Mesothelial cell of epicardium (in vitro differentiated cells): ENCODE measurements at places on chromosomes 2 and 18. TPM values are rescaled to one million over a fixed set of nuclear protein-coding genes. Genes with fewer than 3 reads are reported as not detected.

- no peaks in the 10 kb centered on the region for H3K4me1 ChIP-seq
- H3K27ac ChIP-seq = no peak overlapping the region
- H3K27me3 ChIP-seq = no peaks in the 10 kb centered on the region
- H3K4me3 ChIP-seq = no peak overlapping the region
- H3K36me3 ChIP-seq = no peaks in the 10 kb centered on the region
- DNase-seq = no peak
Observed at GRCh38 chr2:134386310-134386709, 132.4 kb downstream of the MGAT5 start.

DNA sequence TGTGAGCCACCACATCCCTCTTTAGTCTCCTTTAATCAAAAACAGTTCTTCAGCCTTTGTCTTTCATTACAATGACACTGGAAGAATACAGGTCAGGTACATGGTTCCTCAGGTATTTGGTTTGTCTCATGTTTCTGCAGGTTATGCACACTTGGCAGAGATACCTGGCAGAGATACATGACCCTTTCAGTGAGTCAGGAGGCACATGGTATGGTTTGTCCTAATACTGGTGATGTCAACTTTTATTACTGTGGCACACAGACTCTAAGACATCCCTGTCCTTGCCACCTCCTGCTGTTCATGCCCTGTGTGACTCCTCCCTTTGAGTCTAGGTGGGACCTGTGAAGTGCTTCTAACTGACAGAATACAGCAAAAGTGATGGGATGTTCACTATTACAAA lies 58.4 kb downstream of the SPIRE1 start:
- no peak for DNase-seq
- no peaks in the 10 kb centered on the region for H3K36me3 ChIP-seq
- peaks cover 19% of the 10 kb centered on the region for H3K4me1 ChIP-seq
- H3K27ac ChIP-seq = peak overlapping the region; percentile 16
- H3K4me3 ChIP-seq = no peak overlapping the region

- peak overlapping the region; percentile 68 for H3K27ac ChIP-seq
- H3K36me3 ChIP-seq = peaks cover 16% of the 10 kb centered on the region
- H3K4me3 ChIP-seq = no peak overlapping the region
- no peak for DNase-seq
- H3K27me3 ChIP-seq = no peaks in the 10 kb centered on the region
- peaks cover 43% of the 10 kb centered on the region for H3K4me1 ChIP-seq
Observed at GRCh38 chr2:196277002-196277401, 105.6 kb upstream of the STK17B start.

C1QL2 gene
- total RNA-seq = not detected in 3 replicates

PSTPIP2 gene
- total RNA-seq = 10.6 to 12.7 TPM (median 11.8 TPM) in 3 replicates

DNA sequence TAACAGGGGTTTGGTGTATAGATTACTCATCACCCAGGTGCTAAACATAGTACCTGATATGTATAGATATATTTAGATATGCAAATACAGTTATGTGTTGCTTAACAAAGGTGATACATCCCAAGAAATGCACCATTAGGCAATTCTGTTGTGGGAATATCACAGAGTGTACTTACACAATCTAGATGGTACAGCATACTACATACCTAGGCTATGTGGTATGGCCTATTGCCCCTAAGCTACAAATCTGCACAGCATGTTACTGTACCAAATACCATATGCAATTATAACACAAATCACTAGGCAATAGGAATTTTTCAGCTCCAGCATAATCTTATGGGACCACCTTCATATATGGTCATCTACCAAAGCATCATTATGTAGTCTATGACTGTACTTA lies 43.5 kb upstream of the NPAS2 start:
- DNase-seq = no peak
- no peaks in the 10 kb centered on the region for H3K4me1 ChIP-seq
- H3K4me3 ChIP-seq = no peak overlapping the region

SERPINB3 gene
- total RNA-seq = not detected in 3 replicates

SCLY gene
- total RNA-seq = 19.9 to 21.5 TPM (median 20.4 TPM) in 3 replicates

GRCh38 chr2:196640031-196640548 lies 575 bp downstream of the CCDC150 start:
- H3K27me3 ChIP-seq = no peaks in the 10 kb centered on the region
- peaks cover 13% of the 10 kb centered on the region for H3K4me1 ChIP-seq
- no peak for DNase-seq
- H3K27ac ChIP-seq = peak overlapping the region; percentile 94
- peak overlapping the region; percentile 92 for H3K4me3 ChIP-seq
- no peaks in the 10 kb centered on the region for H3K36me3 ChIP-seq

DNA sequence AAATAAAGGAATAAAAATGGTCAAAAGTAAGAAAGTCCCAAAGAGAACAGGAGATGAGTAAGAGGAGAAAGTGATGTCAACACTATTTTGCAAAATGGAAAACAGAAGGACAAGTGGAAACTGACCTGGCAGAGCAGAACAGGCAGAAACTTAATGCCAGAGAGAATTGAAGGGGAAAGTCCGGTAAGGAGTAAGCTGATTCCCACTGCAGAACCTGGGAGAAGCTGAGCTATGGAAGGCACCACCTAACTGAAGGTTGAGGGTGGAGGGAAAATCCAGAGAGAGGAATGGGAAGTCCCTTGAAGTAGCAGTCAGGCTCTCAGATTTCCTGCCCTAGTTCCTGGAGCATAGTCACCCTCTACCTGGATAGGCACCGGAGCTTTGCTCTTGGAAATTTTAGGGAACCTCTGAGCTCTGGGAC lies 59.8 kb downstream of the MOGAT1 start:
- no peak for DNase-seq
- H3K4me3 ChIP-seq = no peak overlapping the region
- H3K27me3 ChIP-seq = no peaks in the 10 kb centered on the region
- H3K27ac ChIP-seq = no peak overlapping the region
- no peaks in the 10 kb centered on the region for H3K36me3 ChIP-seq

DNA sequence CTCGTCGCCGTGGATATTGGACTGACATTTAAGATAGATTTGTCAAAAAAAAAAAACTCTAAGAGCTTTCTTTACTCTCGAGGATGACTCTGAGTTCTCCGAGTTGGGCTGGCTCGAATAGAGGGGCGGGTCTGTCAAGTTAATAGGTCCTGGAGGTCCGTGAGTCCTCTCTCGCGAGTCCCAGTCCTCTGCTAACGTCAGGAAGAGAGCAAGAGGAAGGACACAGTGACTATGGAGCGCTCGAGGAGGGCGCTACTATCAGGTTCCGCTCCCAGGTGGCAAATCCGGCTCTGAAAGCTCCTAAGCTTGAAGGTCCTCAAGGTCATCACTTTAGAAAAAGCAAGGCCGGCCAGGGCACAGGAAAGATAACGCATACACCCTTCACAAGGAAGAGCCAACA lies 404 bp upstream of the AKAIN1 start:
- H3K36me3 ChIP-seq = no peaks in the 10 kb centered on the region
- H3K4me3 ChIP-seq = no peak overlapping the region
- H3K27me3 ChIP-seq = peaks cover 90% of the 10 kb centered on the region
- H3K27ac ChIP-seq = no peak overlapping the region
- DNase-seq = no peak

DSG4 gene
- total RNA-seq = 0.07 to 0.09 TPM (median 0.09 TPM) in 3 replicates

CPLX4 gene
- not detected in 3 replicates for total RNA-seq

DNA sequence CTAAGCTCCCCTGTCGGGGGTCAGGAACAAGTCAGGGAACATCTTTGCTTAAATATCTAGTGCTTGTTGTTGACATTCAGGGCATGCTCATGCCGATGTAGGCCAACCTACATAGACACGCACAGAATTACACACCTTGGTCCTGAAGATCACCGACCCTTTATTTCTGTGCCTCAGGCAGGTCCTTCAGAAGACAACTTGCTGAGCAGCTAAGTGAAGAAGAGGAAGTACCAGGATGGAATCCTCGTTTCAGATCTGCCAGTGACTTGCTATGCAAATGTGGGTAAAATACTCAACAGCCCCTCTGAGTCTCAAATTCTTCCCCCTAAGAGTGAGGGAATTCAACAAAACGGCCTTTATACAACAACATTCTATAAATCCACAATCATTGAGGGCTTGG lies 494.7 kb downstream of the BCL11A start:
- no peak overlapping the region for H3K4me3 ChIP-seq
- no peaks in the 10 kb centered on the region for H3K27me3 ChIP-seq
- DNase-seq = no peak
- H3K4me1 ChIP-seq = peaks cover 8% of the 10 kb centered on the region
- H3K27ac ChIP-seq = no peak overlapping the region
- no peaks in the 10 kb centered on the region for H3K36me3 ChIP-seq

APCDD1 gene
- total RNA-seq = 104 to 111 TPM (median 107 TPM) in 3 replicates

GPR155 gene
- total RNA-seq = 4.4 to 7.2 TPM (median 4.6 TPM) in 3 replicates

GRCh38 chr18:13703899-13704298 lies 22.5 kb downstream of the FAM210A start:
- no peak for DNase-seq
- no peaks in the 10 kb centered on the region for H3K4me1 ChIP-seq
- no peak overlapping the region for H3K4me3 ChIP-seq
- no peaks in the 10 kb centered on the region for H3K27me3 ChIP-seq
- H3K27ac ChIP-seq = no peak overlapping the region

DNA sequence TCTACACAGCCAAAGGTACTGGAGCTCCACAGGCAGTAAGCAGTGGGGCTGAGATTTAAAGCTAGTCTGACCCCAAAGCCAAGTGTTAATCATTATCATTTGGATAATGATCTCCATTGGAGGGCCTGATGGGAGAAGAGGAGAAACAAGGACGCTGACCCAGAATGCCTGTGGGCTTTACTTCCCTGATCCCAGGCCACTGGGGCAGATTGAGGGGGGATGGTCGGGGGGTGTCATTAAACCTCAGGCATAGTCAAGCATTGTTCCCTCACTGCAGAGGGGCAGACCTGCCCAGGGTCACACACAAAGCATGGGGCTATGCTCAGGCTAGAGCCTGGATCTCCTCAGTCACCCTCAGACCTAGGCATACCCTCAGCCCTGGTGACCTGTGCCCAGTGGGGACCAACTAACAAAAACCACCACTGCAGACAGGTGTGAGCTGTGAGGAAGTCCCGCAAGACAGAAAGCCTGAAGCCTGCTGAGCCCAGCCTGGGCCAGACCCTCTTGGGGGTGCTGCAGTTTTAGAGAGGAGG lies 53.4 kb downstream of the SDC1 start:
- H3K27ac ChIP-seq = no peak overlapping the region
- no peaks in the 10 kb centered on the region for H3K36me3 ChIP-seq
- H3K4me3 ChIP-seq = no peak overlapping the region
- DNase-seq = no peak
- no peaks in the 10 kb centered on the region for H3K27me3 ChIP-seq

CCDC68 gene
- not detected in 3 replicates for total RNA-seq

ANKRD53 gene
- 3.6 to 4.9 TPM (median 4.0 TPM) in 3 replicates for total RNA-seq

DNA sequence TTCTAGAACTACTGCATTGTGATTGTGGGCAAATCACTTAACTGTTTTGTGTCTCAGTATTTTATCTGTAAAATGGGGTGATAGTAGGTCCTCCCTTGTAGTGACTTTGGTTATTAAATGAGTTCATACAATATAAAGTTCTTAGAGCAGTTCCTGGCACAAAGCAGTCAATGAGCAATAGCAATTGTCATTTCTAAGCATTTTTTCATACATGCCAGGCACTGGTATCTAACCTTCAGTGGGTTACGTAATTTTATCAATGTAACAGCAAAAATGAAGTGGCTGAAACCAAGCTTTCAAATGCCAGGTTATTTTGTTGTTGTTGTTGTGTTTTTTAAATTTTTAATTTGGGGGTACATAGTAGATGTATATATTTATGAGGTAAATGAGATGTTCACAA lies 401.9 kb downstream of the MEIS1 start:
- DNase-seq = no peak
- H3K4me1 ChIP-seq = peaks cover 53% of the 10 kb centered on the region
- H3K4me3 ChIP-seq = no peak overlapping the region
- peaks cover 5% of the 10 kb centered on the region for H3K36me3 ChIP-seq
- no peaks in the 10 kb centered on the region for H3K27me3 ChIP-seq

- H3K36me3 ChIP-seq = no peaks in the 10 kb centered on the region
- H3K27ac ChIP-seq = no peak overlapping the region
- no peaks in the 10 kb centered on the region for H3K27me3 ChIP-seq
- peaks cover 10% of the 10 kb centered on the region for H3K4me1 ChIP-seq
- no peak for DNase-seq
Observed at GRCh38 chr2:97718051-97718882, 4.9 kb downstream of the ZAP70 start.

- H3K27ac ChIP-seq = no peak overlapping the region
- no peaks in the 10 kb centered on the region for H3K36me3 ChIP-seq
- H3K4me3 ChIP-seq = no peak overlapping the region
- no peak for DNase-seq
- no peaks in the 10 kb centered on the region for H3K4me1 ChIP-seq
Observed at GRCh38 chr2:104804148-104804890, 49.6 kb upstream of the POU3F3 start.

SKA1 gene
- 5.0 to 5.9 TPM (median 5.5 TPM) in 3 replicates for total RNA-seq

FIGN gene
- total RNA-seq = 11.5 to 12.6 TPM (median 11.9 TPM) in 3 replicates

GRCh38 chr18:8980918-8981317 lies 121.6 kb upstream of the NDUFV2 start:
- H3K4me3 ChIP-seq = no peak overlapping the region
- H3K27ac ChIP-seq = no peak overlapping the region
- H3K36me3 ChIP-seq = no peaks in the 10 kb centered on the region
- peaks cover 37% of the 10 kb centered on the region for H3K4me1 ChIP-seq
- no peaks in the 10 kb centered on the region for H3K27me3 ChIP-seq
- DNase-seq = no peak

SPDYA gene
- 1.3 to 2.0 TPM (median 1.7 TPM) in 3 replicates for total RNA-seq

- H3K4me3 ChIP-seq = no peak overlapping the region
- H3K36me3 ChIP-seq = no peaks in the 10 kb centered on the region
- peaks cover 2% of the 10 kb centered on the region for H3K27me3 ChIP-seq
Observed at GRCh38 chr18:7334973-7335568, 104.2 kb downstream of the LRRC30 start.

- no peaks in the 10 kb centered on the region for H3K36me3 ChIP-seq
- DNase-seq = no peak
- peaks cover 15% of the 10 kb centered on the region for H3K27me3 ChIP-seq
- H3K27ac ChIP-seq = no peak overlapping the region
Observed at GRCh38 chr2:112958428-112959108, 19.2 kb upstream of the IL36G start.
